ENCODE measurements at places on chromosomes 1 and 21. TPM values are rescaled to one million over a fixed set of nuclear protein-coding genes. Genes with fewer than 3 reads are reported as not detected.

ADCY10 gene
- total RNA-seq, result 0.41 TPM

TMEM51 gene
- not detected for total RNA-seq

RALGPS2 gene
- total RNA-seq, result 23.8 TPM

C4BPB gene
- total RNA-seq, result 1.6 TPM

PTGER3 gene
- total RNA-seq, result 0.11 TPM

GRCh38 chr1:116585886-116586285, 15.1 kb upstream of the CD58 start:
- H3K36me3 ChIP-seq, result no peaks in the 10 kb centered on the region
- no peak overlapping the region for H3K27ac ChIP-seq
- no peak for DNase-seq
- H3K4me1 ChIP-seq, result no peaks in the 10 kb centered on the region
- H3K27me3 ChIP-seq, result no peaks in the 10 kb centered on the region

GRCh38 chr1:224329484-224329841, 509 bp downstream of the NVL start:
- no peak for DNase-seq
- no peaks in the 10 kb centered on the region for H3K27me3 ChIP-seq
- peak overlapping the region; percentile 97 for H3K4me3 ChIP-seq
- H3K4me1 ChIP-seq, result peaks cover 65% of the 10 kb centered on the region

GRCh38 chr1:236800002-236800620, 5.0 kb downstream of the MTR start:
- H3K27ac ChIP-seq, result peak overlapping the region; percentile 4
- H3K27me3 ChIP-seq, result no peaks in the 10 kb centered on the region
- H3K4me3 ChIP-seq, result peak overlapping the region; percentile 7
- no peaks in the 10 kb centered on the region for H3K36me3 ChIP-seq
- H3K4me1 ChIP-seq, result peaks cover 72% of the 10 kb centered on the region
- DNase-seq, result no peak

DNA sequence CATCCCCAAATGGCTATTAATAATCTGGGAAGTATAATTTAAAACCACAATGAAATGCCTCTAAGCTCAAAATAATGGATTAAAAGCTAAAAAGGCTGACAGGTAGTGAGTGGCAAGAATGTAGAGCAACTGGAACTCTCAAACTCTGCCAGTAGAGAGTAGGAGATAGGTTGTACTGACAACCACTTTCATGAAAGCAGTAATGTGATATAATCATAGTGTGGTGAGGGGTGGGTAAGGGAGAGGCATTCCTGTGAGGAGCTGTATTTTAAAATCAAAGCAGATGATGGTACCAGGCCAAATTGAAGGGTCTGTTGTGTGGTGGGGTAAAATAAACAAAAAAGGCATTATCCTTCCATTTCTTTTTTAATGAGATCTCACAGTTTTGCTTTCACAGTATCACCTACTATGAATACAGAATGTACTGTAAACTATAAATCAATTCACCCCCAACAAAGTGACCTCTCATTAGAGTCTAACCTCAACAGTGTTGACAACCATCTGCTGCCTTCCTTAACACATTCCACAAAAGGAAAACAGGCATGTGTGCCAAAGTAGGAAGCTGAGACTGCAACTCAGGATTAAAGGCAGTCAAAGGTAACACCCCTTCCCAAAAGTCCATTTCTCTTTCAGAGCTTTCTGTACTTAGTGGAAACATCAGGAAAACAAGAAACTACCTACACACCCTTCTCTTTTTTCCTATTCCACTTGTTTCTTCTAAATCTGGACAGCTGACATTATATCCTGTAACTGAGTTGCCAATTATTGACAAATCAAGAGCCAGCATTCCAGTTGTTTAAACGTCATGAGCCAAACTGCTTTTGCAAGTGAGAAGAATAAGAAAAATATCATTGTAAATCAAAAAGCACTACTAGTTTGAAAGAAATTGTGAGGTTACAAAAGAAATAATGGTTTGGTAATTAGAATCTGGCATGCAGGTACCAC, 130.8 kb downstream of the FAF1 start:
- DNase-seq, result no peak
- H3K4me1 ChIP-seq, result peaks cover 18% of the 10 kb centered on the region
- no peak overlapping the region for H3K4me3 ChIP-seq
- peak overlapping the region; percentile 47 for H3K27ac ChIP-seq
- peaks cover 13% of the 10 kb centered on the region for H3K36me3 ChIP-seq

DNA sequence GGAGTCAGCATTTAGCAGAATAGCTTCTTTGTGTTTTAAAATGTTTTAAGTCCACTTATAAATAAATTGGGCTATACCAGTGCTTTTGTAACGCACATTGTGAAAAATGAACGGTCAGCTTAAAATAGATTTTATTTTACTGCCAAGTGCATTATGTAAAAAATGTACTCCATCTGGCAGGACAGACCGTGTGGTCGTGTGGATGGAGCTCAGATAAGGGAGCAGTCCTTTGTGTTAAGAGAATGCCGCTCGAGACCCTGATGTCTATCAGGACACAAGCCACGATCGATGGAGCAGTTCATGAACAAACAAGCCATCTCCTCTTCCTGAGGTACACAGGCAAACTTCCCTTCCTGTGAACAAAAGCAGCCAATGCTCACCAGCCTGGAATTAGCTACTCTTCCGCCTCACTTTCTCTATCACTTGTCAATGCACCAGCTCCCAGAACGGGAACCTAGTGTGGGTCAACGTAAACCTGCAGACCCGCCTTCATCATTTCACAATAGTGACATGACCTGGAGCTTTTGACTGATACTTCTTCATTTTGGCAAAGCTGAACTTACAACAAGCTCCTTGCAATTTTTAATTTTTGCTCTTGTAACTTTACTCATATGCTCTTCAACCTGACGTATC, 243.5 kb downstream of the TGFB2 start:
- no peak for DNase-seq
- H3K4me3 ChIP-seq, result no peak overlapping the region
- H3K27ac ChIP-seq, result no peak overlapping the region
- no peaks in the 10 kb centered on the region for H3K4me1 ChIP-seq
- H3K36me3 ChIP-seq, result no peaks in the 10 kb centered on the region

- no peaks in the 10 kb centered on the region for H3K36me3 ChIP-seq
- no peaks in the 10 kb centered on the region for H3K4me1 ChIP-seq
- DNase-seq, result no peak
- no peak overlapping the region for H3K4me3 ChIP-seq
- peaks cover 8% of the 10 kb centered on the region for H3K27me3 ChIP-seq
- no peak overlapping the region for H3K27ac ChIP-seq
Observed at GRCh38 chr1:107413546-107413945, 272.7 kb downstream of the NTNG1 start.

DNA sequence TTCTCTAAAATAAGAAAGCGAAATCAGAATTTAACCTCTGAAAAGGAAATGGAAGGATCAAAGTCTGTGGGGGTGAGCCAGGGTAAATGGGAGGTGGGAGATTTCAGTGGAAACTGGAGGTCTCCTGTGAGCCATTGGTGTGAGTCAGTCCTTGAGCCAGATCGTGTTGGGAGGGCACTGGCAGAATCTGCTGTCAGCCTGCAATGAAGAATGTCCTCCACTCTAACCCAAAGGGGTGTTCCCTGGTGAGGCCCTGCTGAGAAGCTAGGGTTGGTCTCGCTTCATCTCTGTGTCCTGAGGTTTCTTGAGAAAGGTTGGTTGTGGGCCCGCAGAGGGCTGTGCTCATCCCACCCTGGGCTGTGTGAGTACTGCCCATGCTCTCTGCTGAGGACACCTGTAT, 2.4 kb downstream of the QSOX1 start:
- H3K4me1 ChIP-seq, result peaks cover 49% of the 10 kb centered on the region
- no peaks in the 10 kb centered on the region for H3K27me3 ChIP-seq
- H3K27ac ChIP-seq, result no peak overlapping the region
- H3K36me3 ChIP-seq, result no peaks in the 10 kb centered on the region
- no peak overlapping the region for H3K4me3 ChIP-seq
- no peak for DNase-seq

DNA sequence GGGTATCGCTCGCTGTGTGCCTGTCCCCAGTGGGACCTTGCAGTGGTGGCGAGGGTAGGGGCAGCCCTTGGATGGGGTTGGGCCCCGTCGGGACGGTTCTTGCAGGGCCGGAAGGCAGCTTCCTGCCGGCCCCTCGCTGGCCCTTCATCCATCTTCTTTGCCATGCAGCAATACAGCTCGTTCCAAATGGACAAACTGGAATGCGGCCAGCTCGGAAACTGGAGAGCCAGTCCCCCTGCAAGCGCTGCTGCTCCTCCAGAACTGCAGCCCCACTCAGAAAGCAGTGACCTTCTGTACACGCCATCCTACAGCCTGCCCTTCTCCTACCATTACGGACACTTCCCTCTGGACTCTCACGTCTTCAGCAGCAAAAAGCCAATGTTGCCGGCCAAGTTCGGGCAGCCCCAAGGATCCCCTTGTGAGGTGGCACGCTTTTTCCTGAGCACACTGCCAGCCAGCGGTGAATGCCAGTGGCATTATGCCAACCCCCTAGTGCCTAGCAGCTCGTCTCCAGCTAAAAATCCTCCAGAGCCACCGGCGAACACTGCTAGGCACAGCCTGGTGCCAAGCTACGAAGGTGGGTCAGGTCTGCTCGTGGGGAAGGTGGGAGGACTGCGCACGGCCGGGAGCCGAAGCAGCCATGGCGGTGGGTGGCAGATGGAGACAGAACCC, 45.8 kb downstream of the SIM2 start:
- H3K27ac ChIP-seq, result no peak overlapping the region
- peaks cover 14% of the 10 kb centered on the region for H3K36me3 ChIP-seq
- DNase-seq, result no peak
- peaks cover 50% of the 10 kb centered on the region for H3K27me3 ChIP-seq

DNA sequence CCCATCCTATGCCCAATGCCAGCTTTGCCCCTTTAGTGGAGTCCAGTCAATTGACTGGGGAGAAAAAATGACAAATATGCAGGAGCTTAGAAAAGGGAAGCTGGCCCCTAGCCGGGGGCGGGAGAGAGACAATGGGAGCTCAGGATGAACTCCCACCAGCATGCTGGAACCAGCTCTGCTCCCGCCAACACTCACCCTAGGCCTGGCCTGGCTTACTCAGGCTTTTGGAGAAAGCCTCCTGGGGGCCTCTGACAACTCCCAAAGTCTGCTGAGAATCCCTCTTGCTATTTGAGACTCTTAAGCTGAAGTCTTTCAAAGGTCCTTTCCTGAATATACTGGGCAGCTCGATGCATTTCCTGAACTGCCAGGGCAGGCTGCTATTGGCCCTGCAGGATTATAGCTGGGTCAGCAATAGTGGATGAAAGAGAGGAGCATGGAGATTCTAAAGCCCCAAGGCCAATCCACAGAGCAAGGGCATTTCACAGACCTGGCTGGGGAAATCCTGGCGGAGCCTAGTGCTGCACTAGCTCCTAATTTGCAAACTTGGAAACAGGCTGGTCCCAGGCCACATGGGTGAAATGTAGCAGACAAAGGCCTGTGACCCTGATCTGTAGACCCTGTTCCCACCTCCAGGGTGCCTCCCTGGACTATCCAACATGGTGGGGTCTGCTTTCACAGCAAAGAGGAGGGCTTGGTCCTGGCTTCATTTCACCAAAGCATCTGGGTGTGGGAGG, 35.7 kb upstream of the CLSTN1 start:
- H3K4me3 ChIP-seq, result no peak overlapping the region
- H3K27ac ChIP-seq, result no peak overlapping the region
- H3K27me3 ChIP-seq, result no peaks in the 10 kb centered on the region
- peaks cover 4% of the 10 kb centered on the region for H3K4me1 ChIP-seq

DNA sequence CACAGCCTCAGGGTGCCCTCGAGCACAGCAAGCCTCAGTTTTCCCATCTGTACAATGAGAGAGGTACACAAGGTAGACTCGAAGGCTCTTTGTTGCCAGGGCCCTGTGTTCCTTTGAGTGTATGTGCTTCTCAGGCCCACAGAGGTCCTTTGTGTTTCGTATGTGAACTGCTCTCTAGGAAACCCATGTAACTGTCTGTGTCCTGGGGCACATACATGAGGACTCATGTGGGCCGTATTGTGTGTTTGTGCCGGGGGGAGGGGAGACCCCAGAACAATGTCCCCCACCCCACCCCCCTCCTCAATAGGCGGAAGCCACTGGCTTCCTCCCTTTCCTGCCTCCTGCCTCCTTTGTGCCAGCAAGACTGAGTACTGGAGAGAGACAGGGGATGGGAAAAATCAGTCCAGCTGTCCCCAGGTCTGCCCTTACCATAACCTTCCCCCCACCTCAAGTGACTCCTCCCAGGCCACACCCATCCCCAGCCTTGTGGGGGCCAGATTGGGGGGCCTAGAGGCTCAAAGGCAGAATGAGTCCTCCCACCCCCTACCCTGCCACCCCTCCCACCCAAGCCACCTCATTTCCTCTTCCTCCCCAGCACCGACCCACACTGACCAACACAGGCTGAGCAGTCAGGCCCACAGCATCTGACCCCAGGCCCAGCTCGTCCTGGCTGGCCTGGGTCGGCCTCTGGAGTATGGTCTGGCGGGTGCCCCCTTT, at the start of gene TIE1:
TIE1 (plus strand) TSS at position 605 of the 717 bp plus-strand sequence; CDS start at position 695, 90 bp downstream.
- H3K4me1 ChIP-seq, result peaks cover 12% of the 10 kb centered on the region
- H3K27me3 ChIP-seq, result no peaks in the 10 kb centered on the region
- DNase-seq, result no peak
- no peak within 1 kb of the TSS for H3K4me3 ChIP-seq
- no peaks in the 10 kb centered on the region for H3K36me3 ChIP-seq

DNA sequence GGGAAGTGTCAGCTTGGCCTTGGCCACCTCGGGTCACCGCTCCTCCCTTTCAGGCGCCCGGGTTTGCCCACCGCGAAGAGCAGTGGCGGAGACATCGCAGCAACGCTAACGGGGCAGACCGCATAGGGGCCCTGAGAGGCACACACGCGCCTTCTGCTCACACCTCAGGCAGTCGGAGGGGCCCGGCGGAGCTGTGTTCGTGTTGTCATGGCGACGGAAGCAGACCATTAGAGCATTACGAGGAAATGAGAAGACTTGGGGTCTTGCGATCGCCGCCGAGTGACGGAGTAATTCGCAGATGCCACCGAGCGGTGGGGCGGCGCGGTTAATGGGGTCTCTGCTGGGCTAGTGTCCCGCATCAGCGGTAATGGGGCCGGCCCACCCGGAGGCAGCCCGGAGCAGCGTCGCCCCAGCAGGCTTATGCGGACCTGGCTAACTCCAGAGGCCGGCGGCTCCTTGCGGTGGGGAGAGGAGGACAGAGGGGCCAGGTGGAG, 144.1 kb downstream of the TNR start:
- peaks cover 28% of the 10 kb centered on the region for H3K27me3 ChIP-seq
- peaks cover 3% of the 10 kb centered on the region for H3K4me1 ChIP-seq
- H3K4me3 ChIP-seq, result no peak overlapping the region
- no peaks in the 10 kb centered on the region for H3K36me3 ChIP-seq
- no peak overlapping the region for H3K27ac ChIP-seq

- peak overlapping the region; percentile 100 for H3K27ac ChIP-seq
- DNase-seq, result no peak
- H3K36me3 ChIP-seq, result peaks cover 6% of the 10 kb centered on the region
- no peaks in the 10 kb centered on the region for H3K27me3 ChIP-seq
- H3K4me3 ChIP-seq, result peak overlapping the region; percentile 95
Observed at GRCh38 chr1:113811156-113811887, 954 bp downstream of the RSBN1 start.

GRCh38 chr1:174448531-174448883, 743 bp downstream of the GPR52 start:
- H3K27ac ChIP-seq, result peak overlapping the region; percentile 11
- peaks cover 8% of the 10 kb centered on the region for H3K36me3 ChIP-seq
- H3K4me1 ChIP-seq, result peaks cover 3% of the 10 kb centered on the region
- H3K27me3 ChIP-seq, result no peaks in the 10 kb centered on the region
- no peak for DNase-seq
- no peak overlapping the region for H3K4me3 ChIP-seq

All from naive thymus-derived CD8-positive, alpha-beta T cell (primary cell).